ENCODE measurements at places on chromosomes 6 and 20.

GRCh38 chr6:85449388-85449817 is 480 bp upstream of the NT5E start:
- no peak for DNase-seq

DNA sequence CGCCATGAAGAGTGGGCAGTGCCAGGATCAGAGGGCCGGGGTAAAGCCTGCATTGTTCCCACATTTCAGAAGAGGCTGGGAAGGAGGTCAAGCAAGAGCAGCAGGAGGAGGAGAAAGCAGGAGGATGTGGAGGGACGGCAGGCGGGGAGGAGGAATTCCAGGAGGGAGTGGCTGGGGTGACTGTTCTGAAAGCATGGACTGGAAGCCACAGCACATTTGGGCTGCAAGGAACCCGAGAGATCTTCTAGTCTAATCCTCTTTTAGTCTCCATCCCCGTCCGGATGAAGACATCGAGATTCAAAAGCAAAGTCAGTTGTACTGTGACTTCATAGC is 76.9 kb downstream of the FAM50B start:
- DNase-seq: no peak

DNA sequence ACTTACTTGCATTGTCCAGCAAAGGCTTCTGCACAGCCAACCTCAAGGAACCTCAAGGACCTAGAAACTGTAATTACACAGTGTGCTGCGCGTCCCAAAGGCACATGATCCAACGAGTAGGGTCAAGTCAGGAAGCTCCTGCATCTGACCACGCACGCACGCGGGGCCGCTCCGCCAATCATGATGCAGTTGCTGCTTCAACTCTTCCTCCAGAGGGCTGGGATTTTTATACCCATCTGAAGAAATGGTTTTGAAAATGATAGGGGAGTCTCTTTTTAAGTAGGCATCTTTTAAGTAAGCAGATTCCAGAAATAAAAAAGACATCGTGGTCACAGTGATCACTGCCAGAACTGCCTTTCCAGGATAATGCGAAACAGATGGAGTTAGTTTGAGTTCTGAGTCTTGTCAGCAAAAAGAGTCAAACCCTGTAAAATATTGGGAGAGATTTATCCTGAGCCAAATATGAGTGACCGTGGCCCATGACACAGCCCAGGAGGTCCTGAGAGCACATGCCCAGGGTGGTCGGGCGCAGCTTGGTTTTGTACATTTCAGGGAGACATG is 34.0 kb downstream of the KIF25 start:
- DNase-seq: no peak

- no peak for DNase-seq
These were observed 162.8 kb downstream of the SCML4 start for GRCh38 chr6:107661291-107661690.

DNA sequence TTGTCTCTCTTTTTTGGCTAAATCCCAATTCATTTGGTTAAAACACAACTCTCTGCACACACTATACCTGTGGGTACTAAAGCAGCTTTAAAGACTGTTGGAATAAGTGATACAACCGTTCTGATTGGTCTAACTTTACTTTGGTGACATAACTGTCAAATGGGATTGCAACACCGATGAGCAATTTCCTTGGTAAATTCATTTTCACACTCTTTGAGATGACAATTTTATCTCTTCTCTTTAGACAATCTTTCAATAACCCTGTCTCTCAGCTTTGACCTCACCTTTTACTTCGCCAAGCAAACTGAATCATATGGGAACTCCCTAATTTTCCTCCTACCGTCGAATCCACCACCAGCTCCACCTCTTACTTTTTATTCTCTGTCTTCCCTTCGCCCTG is 60.8 kb downstream of the ECT2L start:
- DNase-seq: no peak

DNA sequence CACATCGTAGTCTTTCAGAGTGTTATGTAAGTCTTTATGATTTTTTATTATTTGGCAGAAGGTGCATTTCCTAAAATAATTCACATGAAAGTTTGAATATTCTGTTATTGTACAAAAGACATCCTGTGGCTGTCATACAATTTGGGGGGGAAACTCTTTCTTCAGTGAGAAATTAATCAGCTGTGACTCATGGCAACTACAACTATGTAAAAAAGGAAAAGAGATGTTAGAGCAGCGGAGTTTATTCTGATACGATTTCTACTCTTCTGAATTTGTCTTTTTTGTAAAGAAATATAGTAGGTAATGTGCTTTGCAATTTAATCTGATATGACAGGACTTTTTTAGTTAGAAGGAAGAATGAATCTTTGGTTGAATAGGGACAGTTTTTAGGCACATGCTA is 14.2 kb downstream of the COL19A1 start:
- DNase-seq: no peak

DNA sequence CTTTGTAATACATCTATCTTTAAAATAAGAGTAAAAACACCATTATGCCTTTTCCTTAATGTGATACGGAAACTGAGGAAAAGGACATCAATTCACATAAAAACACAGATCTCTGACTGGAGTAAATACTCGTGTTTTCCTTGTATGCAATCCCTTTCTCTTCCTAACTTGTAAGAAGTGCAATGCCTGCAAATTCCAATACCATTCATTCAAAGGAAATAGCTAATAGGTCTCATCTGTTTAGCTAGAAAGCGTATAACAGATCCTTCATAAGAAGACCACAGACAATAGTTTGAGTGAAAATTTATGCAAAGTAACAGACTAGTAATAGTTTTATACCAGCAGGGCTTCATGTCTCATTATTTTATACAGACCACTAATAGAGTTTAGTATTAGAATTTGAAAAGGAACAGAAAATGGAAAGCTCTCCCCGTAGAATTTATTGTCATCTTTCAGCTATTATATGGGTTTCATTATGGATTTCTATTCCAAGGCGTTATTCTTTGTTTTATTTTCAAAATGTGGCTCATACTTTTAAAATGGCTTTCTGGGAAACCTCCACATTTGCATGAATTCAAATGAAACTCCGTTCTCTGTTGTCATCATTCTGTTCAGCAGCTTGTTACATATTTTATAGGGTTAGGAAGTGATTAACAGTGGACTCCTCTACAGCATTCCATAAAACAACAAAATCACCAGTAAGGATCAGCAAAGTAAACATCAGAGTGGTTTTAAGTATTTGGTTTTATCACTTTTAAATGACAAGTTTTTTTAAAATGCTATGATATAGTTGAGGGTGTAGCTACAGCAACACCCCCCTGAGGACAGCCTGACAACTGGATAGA is 186.7 kb downstream of the BTBD9 start:
- no peak for DNase-seq

- no peak for DNase-seq
These were observed 28.1 kb downstream of the HM13 start for GRCh38 chr20:31542201-31542842.

GRCh38 chr6:141513830-141514229 is 618.9 kb upstream of the GJE1 start:
- DNase-seq: no peak

GRCh38 chr6:142819603-142820337 is 125.2 kb downstream of the HIVEP2 start:
- no peak for DNase-seq

GRCh38 chr6:152976749-152977148 is 6.1 kb downstream of the FBXO5 start:
- no peak for DNase-seq

GRCh38 chr6:20001286-20001685 is 164.1 kb downstream of the ID4 start:
- no peak for DNase-seq
